Renal pelvis (tissue), 12 donors: ENCODE measurements at places on chromosomes 12 and 14.

GRCh38 chr14:100652744-100653143 lies 65.5 kb upstream of the BEGAIN start:
- no peak for DNase-seq

DNA sequence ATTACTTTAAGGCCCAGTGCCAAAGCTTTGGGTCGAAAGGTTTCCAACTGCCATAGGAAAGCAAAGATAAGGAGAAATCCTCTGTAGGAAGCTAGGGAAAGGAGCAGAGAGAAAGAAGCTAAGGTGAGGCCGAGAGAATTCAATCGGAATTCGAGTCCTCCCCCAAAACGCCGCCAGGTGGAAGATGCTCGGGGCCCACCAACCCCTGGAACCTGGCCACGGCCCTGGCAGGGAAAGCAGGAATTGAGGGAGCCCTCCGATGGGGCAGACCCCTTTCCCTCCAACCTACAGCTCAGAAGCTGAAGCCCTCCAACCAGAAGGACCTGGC lies 498 bp downstream of the GMFB start:
- DNase-seq, result no peak

GRCh38 chr12:106945261-106945851 lies 10.4 kb upstream of the TMEM263 start:
- DNase-seq, result no peak

DNA sequence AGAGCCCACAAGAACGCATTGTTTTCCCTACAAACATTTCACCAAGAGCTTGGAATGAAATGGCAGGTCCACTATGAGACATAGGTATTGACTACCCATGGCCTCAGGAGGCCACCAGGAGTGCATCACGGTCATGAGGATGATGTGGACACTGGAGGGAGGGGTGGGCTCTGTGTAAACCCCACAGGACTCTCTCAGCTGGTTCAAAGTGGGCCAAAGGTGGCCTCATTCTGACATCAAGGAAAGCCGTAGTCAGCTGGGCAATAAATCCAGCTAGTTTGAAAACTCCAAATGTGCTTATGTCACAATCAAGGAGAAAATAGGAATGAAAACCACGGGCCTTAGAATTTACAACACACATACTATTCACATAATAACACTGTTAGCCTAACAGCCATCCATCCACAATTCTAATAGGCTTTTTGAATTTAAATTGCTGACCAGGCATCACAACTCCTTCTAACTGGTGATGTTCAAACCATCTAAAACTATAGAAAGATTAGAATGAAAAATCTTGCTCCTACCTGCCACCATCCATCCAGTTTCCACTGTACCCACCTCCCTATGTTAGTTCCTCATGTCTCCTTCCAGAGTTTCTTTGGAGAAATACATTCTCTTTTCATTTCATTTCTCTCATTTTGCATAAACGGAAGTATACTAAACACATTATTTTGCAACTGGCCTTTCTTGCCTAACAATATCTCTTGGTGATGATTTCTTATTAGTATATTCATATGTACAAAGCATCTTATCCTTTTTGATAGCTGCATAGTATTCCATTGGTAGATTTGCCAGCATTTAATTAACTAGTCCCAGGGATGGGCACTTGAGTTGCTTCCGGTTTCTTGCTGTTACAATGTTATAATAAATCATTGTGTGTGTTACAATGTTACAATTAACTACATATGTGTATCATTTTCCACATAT lies 21.5 kb downstream of the CMKLR1 start:
- DNase-seq, result no peak

- no peak for DNase-seq
Observed at GRCh38 chr12:107523775-107524535, 161.6 kb upstream of the PWP1 start.

DNA sequence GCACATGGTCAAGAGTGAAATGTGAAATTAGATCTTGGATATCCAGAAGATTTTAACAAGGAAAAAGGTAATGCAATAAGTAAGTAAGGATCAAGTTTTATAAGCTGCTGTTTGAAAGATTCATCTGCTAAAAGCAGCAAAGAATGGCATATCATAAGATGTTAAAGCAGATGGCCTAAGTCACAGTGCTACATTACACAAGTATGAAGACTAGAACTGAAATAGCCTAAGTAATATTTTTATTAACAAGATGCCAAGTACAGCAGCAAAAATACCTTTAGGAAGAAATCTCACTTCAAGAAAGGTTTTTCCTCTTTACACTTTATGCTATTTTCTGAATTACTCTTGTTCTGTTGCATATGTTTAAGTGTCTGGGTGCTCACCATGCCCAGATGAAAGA lies 414.1 kb downstream of the MDGA2 start:
- no peak for DNase-seq

DNA sequence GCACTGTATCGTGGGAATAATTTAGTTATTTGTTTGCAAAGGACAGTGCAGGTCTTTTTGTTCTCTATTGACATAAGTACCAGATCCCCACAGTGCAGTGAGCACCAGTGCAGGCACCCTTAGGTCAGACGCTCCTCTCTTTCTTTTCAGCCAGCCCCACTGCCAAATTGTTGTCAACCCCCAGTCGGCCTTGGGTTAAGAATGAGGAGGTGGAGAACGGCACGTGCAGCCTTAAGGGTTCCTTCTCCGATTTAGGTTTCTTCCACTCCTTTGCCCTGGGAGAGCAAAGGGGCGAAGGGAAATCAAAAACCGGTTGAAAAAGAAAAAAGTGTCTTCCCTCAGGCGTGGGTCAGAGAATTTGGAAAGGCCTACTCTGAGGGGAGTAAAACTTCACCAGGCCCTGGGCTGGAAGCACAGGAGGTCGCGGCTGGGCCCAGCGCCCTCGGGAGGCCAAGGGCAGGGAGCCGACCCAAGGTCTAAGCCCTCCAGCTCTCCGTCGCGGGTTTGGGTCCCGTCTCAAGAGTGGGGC lies 4.3 kb downstream of the PAX9 start:
- DNase-seq, result no peak

DNA sequence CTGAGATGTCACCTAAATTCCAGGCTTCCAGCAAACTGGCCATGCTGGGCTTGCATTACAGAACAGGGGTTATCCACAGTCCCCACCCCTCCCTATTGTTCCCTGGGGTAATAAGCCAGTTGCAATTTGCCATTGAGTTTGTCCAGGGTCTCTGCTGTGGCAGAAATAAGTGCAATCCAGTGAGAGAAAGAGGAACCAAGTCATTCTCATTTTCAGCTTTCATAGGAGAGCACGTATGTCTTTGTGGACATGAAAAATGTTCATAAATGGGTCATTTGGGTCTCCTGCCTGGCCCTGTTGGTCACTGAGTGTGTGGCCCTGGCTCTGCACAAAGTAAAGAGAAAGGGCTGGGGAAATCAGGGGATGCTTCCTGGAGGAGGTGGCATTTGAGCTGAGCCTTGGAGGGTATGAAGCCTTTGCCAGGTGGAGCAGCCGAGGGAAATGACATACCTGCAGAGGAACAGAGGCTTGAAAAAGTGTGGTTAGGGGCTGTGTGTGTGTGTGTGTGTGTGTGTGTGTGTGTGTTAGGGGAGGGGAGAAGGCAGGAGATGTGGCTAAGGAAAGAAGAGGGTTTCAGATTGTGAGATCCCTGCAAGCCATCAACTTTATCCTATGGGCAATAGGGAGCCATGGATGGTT lies 29.3 kb downstream of the CMKLR1 start:
- DNase-seq, result no peak

DNA sequence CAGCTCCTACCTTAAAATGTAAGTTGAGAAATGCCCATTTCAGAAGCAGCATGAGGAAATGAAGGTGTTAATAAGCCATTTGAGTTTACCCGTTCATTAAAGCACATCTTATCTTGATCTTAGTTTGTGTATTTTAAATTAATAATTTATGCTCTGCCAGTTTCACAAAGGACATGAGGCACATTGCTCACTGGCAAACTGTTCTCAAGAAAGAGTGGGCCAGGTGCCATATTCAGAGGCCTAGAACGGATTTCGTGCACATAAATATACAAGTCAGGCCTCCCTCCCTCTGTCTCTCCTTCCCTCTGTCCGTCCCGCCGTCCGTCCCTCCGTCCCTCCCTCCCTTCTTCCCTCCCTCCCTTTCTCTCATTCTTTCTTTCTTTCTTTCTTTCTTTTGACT lies 29.5 kb downstream of the CPM start:
- DNase-seq, result no peak

DNA sequence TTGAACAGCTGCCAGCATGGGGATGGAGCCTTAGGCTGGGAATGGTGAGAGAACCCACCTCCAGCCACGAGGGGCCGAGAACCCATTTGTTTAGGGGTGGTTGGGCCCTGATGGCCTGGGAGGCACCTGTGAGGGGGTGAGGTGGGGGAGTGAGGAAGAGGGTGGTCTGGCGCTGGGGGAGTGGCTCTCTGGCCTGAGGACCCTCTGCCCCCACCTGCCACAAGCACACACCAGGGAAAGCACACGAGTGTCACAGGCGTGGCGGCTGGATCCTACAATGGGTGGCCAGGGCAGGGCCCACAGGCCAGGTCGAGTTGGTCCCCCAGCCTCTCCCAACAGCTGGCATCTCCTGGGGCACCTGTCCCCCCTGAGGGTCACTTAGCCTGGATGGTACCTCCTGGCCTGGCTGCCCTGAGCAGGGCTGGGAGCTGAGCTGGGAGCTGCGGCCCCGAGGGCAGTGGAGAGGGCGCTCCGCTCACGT lies 340.5 kb downstream of the TMEM121 start:
- DNase-seq, result no peak

DNA sequence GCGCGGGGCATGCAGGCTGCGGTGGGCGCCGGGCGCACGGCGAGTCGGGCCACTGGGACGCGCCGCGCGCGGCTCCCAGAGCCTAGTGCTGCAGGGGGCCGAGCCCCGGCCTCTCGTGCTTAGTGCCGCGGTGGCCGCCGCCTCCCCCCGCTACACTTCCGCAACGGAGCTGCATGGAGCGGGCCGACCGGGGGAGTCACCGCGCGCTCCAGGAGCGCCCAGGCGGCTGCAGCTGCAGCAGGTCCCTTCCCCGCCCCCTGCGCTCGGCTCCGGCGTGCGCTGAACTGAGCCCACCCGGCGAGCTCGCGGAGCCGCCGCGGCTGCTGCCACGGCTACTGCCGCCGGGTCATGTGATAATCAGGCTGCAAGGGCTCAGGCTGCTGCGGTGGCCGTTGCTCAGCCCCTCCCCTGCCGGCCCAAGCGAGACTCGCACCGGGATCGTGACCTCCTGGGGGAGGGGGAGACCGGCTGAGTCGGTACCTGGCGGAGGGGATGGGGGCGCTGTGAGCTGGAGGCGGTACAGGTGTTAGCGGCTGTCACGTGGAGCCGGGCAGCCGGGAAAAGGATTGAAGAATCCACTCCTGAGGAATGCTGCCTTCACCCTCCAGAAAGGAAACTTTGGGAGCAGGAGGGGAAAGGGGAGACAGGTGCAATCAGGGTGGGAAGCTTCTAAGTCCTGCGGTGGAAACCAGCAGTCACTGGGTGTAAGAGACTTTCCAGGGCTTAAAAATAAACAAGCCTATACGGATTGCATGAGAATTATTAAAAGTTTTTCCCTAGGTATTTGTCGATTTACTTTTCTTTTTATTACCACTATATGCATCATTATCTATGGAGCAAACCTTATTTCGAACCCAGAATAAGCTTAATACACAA lies at the start of gene PPM1H:
TSS of gene PPM1H (minus strand) at position 352 of the 876 bp plus-strand sequence. CDS start 414 bp downstream, outside the sequence.
- peak; percentile 87 for DNase-seq

GRCh38 chr12:27229367-27229766 lies 14.7 kb upstream of the STK38L start:
- DNase-seq, result no peak

DNA sequence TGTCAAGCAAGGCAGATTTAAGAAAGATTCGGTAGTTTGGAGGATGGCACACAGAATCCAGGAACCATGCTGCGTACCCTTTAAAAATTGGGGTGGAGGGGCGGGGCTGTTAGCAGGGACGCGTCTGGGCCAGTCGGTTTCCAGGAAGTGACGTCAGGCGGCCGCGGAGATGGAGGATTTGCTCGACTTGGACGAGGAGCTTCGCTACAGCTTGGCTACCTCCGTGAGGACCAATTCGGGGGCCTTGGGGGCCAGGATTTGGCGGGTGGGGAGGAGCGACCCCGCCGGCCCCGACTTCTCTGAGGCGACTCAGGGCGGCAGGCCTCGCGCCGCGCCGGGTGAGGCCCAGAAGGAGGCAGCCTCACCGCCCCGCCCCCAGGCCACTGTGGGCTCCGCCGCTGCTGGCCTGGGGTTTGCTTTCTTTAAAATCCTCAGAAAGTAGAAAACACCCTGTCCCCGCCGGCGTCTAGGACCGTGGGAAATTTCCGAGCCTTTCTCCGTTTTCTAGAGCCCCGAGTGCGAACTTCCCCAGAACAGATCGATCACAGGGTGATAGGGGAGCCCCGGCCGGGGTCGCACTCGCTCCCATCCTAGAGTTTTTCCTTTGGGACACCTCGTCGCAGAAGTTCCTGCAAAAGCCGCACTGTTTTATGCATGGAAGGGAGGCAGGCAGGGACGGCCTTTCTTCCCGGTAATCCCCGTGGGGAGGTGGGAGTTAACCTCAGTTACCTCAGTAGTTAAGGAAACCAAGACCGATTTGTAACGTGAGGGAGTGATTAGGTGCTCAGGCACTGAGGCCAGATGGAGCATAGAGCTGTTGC lies at the start of gene IFT43:
TSS of gene IFT43 (plus strand) at position 146 of the 821 bp plus-strand sequence. CDS start at position 170, 24 bp downstream.
- peak; percentile 91 for DNase-seq

DNA sequence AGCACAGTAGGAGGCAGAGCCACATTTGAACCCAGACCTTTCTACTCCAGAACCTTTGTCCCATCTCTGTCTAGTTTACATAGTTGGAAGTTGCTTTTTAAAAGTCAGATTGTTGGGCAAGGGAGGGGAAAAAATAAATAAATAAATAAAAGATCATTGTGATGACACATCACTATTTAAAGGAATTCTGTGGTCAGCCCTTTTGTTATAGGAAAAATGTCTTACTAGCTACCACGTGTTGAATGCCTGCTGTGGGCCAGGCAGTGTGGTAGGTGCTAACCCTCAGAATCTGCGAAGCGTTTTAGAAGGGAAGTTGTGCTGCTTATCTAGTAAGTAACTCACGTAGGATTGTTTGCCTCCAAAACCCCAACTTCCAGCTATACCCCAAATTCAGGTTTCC lies 62.3 kb downstream of the BHLHE41 start:
- no peak for DNase-seq

- no peak for DNase-seq
Observed at GRCh38 chr12:13100605-13100881, 2.9 kb downstream of the GSG1 start.

DNA sequence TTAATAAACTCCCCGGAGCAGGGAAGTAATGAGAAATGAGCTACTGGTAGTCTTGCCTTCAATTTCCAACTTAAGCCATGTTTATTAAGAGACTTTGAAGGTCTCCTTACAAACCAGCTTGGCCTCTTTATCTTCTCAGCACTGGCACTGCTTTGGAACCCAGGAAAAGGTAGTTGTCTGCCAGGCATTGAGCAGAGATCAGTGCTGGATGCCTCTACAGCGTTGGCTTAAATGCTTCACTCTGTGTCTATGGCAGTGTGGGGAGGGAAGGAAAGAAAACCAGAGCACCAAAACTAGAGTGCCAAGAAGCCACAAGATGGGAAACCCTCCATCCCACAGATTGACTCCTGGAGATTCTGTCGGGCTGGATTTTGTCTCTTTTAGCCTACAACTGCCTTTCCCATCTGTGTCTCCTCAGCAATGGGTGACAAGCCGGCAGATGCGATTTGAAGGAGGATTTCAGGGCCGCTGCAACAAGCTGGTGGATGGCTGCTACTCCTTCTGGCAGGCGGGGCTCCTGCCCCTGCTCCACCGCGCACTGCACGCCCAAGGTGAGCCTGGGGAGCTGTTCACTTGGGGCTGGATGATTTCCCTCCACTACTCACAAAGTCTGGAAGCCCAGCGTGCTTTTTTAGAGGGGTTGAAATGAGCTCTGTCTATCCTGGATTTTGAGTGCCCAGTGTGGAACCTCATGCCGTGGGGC lies 57.3 kb downstream of the FNTB start:
- no peak for DNase-seq
